Omental fat pad (tissue), 4 donors: ENCODE measurements at places on chromosomes 7 and 10. TPM values are rescaled to one million over a fixed set of nuclear protein-coding genes. Genes with fewer than 3 reads are reported as not detected.

CHST3 gene
- total RNA-seq, result 28.8 TPM

SKAP2 gene
- total RNA-seq, result 36.0 TPM

ELN gene
- total RNA-seq, result 61.2 TPM

PRR15 gene
- total RNA-seq, result 2.8 TPM

CAV2 gene
- 204 TPM for total RNA-seq

GRCh38 chr10:27454837-27455236, 49.3 kb upstream of the RAB18 start:
- no peak for DNase-seq

- DNase-seq, result no peak
Observed at GRCh38 chr7:36400036-36400435, 10.4 kb downstream of the ANLN start.

GRCh38 chr7:35792873-35793489, 7.9 kb upstream of the SEPTIN7 start:
- no peak for DNase-seq

DNA sequence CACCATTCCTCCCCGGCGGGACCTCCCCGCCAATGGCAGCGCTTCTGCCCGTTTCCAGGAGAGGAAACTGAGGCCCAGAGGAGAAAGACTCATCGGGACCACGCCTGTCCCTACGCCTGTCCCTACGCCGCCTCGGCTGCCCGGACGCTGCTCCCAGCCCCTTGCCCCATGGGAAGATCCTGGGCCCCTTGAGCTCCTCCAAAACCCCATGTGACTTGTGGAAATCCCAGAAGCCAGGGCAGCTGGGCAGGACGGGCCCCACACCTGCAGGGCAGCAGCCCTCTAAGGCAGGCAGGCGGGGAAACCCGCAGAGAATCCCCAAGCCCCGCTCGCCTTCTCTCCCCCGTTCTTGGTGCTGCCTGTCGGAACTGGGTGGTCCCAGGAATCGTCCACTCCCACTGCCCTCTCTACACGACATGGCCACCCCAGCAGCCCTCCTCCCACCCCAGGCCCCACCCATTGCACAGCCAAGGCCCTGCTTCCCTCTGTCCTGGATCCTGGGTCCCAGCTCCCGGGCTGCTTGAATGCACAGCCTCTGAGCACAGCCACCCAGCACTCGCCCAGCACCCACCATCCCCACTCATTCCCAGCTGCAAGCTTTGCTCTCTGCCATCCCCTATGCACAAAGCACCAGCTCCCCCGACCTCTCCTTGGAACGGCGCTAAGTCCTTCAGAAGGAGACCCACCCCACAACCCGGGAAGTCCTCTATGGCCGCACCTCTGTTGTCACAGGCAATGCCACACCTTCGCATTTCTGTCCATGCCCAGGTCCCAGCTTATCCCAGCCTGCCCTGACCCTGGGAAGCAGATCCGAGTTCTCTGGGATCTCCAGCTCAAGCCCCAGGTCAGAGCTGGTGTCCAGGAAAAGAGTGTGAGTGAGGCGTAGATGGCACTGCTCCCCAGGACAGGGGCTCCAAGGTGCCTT, 50.6 kb downstream of the SLC29A4 start:
- no peak for DNase-seq

- DNase-seq, result no peak
Observed at GRCh38 chr7:44535348-44536064, 5.6 kb downstream of the NPC1L1 start.

DNA sequence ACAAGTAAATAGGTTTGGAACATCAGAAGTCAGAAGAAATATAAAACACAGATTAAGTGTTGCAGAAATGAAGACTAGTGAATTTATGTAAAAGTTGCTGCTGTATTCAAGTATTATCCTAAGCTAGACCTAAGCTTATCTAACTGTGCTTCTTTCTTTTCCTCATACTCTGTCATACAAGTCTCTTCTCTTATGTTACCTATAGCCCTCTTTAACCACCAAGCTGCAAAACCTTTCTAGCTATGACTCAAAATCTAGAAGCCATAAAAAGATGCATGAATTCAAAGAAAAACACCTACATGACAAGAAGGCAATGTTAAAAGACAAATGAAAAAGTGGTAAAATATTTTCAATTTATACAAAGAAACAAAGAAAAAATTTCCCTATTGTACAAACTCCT, 23.0 kb downstream of the DENND11 start:
- DNase-seq, result no peak

GRCh38 chr7:130350945-130351790, 6.6 kb downstream of the CPA5 start:
- no peak for DNase-seq

DNA sequence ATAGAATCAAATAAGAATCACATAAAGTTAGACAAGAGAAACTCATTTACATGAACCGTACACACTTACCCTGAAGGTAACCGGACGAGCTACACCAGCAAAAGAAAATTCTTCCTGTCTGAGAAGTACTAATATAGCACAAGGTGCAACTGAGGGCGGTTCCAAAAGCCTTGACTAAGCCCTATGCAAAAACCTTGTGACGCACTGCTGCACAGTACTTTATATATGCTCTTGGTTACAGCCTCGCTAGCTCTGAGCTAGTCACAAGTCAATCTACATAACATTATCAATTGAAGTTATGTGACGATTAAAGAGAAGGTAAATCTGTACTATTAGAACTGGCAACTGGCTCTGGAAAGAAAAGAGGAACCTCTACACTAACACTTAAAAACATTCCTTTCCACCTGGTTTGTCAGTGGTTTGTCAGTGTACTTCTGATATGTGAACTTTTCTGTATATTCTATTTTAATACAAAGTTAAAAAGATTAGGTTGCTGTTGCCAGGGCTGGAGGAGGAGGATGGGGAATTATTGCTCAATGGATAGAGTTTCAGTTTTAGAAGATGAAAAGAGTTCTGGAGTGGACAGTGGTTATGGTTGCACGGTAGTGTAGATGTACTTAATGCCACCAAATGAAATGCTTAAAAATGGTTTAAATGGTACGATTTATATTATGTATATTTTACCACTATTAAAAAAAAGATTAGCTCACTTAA, 21.6 kb downstream of the NT5C3A start:
- no peak for DNase-seq

GRCh38 chr7:158392251-158392650, 195.4 kb downstream of the PTPRN2 start:
- no peak for DNase-seq

DNA sequence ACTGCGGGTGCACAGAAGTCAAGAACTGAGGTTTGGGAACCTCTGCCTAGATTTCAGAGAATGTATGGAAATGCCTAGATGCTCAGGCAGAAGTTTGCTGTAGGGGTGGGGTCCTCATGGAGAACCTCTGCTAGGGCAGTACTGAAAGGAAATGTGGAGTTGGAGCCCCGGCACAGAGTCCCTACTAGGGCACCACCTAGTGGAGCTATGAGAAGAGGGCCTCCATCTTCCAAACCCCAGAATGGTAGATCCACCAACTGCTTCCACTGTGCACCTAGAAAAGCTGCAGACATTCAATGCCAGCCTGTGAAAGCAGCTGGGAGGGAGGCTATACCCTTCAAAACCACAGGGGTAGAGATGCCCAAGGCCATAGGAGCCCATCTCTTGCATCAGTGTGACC, 1336.0 kb upstream of the CELF2 start:
- no peak for DNase-seq

DNA sequence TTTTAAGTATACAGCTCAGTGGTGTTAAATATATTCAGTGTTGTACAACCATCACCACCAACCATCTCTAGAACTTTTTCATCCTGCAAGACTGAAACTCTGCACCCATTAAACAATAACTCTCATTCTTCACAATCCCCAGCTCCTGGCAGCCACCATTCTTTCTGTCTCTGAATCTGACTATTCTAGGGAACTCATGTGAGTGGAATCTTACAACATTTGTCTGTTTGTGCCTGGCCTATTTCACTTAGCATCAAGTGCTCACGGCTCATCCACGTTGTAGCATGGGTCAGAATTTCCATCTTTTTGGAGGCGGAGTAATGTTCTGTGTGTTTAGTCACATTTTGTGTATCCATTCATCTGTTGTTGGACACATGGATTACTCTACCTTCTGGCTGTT, 40.8 kb upstream of the PFKFB3 start:
- DNase-seq, result no peak

DNA sequence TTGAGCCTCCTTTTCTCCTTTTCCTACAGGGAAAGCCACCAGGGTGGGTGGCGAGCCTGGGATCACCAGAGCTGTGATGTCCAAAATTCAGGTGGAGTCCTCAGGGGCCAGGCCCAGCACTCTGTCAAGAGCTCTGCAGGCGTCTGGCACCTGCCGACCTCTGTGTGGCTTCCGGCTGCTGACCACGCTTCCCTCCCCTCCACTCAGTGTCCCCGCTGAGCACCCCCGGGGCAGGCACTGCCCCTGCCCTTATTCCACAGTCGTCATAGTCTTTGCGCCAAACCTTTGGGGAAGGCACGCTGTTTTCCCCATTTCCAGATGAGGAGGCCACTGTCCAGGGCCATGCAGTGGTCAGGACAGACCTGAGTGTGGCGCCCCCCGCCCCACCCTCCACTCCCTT, 7.5 kb downstream of the MTG1 start:
- DNase-seq, result no peak

GRCh38 chr7:112462236-112462635, 12.0 kb downstream of the IFRD1 start:
- no peak for DNase-seq
